ENCODE measurements at places on chromosomes 1 and 21.
A peak's percentile ranks its signal among the peaks of the same experiment; 100 is the strongest.

- no peak for DNase-seq
These were observed 7.5 kb downstream of the KLHL21 start for GRCh38 chr1:6594977-6595740.

DNA sequence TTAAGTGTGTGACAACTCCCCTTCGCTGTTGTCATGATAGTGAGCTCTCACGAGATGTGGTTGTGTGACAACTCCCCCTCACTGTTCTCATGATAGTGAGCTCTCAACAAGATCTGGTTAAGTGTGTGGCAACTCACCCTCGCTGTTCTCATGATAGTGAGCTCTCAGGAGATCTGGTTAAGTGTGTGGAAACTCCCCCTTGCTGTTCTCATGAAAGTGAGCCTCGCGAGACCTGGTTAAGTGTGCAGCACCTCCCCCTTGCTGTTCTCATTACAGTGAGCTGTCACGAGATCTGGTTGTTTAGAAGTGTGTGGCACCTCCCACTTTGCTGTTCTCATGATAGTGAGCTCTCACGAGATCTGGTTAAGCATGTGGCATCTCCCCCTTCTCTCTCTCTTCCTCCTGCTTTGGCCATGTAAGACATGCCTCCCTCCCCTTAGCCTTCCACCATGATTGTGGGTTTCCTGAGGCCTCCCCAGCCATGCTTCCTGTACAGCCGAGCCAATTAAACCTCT lies 25.1 kb upstream of the LSS start:
- no peak for DNase-seq

GRCh38 chr1:25713961-25714360 lies 86.0 kb upstream of the SELENON start:
- no peak for DNase-seq

DNA sequence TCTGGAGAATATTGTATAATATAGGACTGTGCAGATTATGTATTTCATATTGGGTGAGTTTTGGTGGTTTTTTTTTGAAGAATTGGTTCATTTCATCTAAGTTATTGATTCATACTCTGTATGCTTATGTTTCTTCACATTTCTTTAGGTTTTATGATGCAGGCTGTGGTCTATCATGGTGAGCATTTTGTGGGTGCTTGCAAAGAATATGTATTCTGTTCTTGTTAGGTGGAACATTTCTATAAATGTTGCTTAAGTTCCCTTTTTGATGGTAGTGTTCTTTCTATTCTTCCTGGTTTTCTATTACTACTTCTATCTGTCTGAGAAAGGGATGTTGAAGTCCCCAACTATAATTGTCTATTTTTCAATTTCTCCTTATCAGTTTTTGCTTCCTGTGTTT lies 42.6 kb downstream of the PKN2 start:
- no peak for DNase-seq

- DNase-seq: no peak
These were observed 177.0 kb downstream of the NPHP4 start for GRCh38 chr1:5815211-5815610.

- DNase-seq: peak; percentile 49
These were observed 28.0 kb upstream of the RNF2 start for GRCh38 chr1:185017338-185017737.

GRCh38 chr21:37207441-37208009 lies 59.6 kb downstream of the VPS26C start:
- no peak for DNase-seq

- no peak for DNase-seq
These were observed 18.4 kb downstream of the RSPO1 start for GRCh38 chr1:37616330-37616729.

DNA sequence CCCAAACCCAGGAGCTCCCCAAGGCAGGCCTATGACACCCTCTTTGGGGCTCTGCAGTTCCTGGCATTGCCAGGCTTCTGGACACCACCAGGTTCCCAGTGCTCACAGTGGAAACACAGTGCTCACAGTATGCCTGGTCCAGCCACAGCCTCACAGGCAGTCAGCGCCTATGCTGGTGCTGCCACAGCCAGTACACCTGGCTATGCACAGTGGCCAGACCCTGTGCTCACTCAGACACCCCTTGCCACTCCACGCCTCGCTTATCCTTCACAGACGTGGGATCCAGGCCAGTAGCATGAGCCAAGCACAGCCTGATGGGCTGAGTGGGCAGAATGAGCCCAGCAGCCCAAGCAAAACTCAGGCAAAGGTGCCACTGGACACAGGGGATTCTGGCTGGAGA lies 579.2 kb upstream of the ADGRL2 start:
- no peak for DNase-seq

DNA sequence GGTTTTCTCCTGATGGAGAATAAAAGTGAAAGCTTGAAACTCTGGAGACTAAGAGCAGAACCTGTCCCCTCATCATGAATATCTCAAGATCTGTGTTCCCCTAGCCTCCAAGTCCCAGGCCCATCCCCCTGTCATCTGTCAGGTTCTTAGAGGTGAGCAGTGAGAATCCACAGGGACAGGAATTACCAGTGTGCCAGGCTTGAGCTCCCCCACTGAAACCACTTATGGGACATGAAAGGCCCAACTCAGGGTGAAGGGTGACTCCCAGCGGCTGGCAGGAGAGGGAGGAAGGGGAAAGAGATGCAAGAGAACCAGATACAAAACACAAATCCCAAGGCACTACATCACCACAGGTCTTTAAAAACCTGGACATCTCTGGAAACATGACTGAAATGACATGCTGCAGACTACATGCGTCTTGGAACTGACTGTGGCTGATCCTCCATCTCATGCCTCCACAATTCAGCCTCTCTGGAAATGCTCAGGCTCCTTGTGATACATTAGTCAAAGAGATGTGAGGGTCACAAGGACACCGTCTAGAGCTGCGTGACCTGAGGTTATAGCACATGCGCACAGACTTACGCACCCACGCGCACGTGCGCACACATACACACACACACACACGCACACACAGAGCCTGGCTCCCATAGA lies 6.8 kb upstream of the LY9 start:
- DNase-seq: no peak

DNA sequence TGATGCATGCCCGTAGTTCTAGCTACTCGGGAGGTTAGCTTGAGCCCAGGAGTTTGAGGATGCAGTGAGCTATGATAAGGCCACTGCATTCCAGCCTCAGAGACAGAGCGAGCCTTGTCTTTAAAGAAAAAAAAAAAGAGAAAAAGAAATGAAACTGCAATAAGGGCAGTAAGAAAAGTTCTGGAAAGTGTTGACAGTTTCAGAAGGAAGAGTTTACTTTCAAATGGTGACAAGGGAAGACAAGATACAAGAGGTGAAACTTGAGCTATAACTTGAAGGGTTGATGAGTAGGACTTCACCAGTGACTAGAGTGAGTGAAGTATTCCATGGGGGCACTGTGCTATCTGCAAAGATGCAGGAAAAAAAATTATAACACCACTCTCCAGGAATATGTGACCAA lies 125.0 kb downstream of the AKT3 start:
- DNase-seq: no peak

DNA sequence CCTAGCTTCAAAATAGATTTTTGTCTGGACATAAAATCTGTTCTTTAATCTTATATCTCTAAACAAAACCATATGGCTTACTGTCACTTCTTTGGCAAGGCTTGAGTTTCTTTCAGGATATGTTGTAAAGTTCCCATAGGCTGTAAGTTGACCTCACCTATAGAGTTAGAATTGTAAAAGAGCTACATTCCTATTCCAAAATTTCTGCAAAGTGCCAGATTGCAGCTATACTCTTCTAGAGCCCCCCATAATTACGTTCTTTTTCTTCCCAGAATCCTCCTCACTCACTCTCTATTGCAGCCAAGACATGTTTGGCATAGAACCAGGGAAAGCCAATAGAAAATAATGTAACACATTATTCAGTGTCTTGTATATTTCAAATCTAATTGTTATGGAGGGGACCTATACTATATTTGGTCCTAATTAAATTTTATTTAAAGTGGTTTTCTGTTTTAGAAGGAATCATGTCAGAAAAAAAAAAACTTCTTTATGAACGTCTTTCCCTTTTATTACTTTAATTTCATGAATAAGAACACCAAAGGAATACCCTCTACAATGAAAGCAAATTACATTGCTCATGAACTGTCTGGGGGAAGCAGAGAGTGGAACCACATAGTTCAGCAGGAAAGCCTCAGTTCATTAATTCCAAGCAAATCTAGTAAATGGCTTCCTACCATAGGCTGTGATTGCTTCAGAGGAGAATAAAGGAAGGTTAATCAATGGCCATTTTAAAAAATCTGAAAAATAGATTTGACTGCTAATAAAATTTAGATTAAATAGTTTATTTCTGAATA lies 22.3 kb downstream of the CTTNBP2NL start:
- no peak for DNase-seq
